Endodermal cell (in vitro differentiated cells): ENCODE measurements at places on chromosomes 4 and X.

- DNase-seq: no peak
Measured at GRCh38 chrX:39912126-39912525, 185.6 kb downstream of the BCOR start.

DNA sequence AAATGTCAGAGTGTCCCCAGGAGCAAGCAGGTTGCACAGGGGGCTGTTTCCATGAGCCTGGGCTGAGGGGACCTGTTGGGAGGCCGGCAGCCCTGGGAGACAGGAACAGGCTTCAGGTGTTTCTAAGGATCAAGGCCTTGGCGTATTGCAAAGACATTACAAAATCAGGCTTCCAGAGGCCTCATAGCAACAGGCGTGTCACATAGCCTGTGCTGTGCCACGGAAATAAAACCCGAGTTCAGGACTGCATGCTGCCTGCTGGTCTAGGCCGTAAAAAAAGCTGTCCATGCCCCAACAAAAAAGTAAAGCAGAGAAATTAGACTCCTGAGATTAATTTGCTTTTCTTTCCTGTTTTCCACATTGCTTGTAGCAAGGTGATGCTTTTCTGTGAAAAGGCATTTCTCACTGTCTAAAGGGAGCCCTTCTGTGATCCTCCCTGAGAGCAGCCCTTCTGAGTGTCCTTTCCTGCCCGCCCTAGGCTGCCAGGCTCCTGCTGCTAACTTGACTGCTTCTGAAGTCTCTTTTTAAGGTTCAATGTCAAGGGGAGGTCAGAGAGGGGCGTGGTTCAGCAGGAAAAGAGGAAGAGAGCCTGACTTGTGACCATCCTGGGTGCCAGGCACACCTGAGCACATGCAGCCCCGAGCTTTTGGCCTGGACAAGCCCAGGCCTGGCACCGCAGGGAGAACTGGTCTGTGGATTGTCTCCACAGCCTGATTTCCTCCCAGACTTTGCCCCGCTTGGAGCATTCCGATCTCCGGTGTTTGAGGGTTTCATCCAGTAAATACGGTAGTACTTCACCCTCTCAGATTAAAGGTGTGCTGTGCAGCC is 21.3 kb downstream of the SHROOM2 start:
- DNase-seq: peak; percentile 58

DNA sequence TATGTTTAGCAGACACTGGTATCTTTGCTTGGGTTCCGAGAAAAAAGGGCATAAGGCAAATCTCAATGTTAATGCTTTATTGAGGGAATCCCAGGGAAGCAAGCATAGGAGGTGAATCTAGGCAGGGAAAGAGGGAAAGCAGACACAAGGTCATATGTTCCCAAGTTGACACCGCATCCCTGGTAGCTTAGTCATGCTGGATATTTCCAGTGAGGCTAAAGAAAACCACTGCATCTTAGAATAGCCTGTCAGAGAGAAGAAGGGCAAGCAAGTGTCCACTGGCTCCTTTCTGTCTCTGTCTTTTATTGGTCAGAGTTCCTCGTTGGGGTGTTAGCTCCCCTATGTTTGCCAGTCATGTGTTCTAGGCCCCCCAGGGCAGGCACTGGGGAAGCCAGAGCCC is 104.7 kb downstream of the NKX6-1 start:
- no peak for DNase-seq

DNA sequence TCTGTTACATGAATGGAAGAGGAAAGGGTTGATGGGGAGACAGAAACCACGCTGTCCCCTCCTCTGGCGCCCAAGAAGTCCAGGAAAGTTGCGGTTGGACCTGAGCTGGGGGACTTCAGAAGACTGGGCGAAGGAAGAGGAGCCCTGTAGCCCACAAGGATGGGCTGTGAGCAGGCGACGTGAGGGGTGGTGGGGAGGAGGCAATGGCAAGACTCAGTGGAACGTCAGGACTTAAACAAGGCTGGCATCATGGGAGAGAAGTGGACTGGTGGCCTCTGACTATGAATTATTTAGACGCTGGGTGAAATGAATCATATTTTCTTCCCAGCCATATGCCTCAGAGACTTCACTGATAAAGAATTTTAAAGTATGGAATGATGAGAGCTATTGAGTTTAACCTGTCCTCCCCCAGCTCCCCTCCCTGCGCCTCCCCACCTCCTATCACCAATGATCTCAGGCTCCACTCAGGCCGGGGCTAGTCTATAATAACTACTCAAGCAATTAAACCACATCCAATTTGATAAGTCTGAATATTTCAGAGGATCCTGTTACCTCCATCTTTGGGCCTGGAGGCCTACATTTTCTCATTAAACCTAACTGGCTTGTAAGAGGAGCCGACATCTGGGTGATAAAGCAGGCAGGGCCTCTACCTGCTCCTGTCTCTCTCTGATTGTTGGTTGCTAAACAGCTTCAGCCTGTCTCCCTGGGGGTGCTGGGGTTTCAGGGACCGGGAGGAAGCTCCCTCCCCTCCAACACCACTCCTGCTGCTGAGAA is 63.6 kb downstream of the SMIM20 start:
- peak; percentile 79 for DNase-seq

- DNase-seq: no peak
Measured at GRCh38 chr4:66048861-66049260, 378.6 kb upstream of the EPHA5 start.

GRCh38 chr4:15832523-15833451 is 54.7 kb downstream of the CD38 start:
- no peak for DNase-seq

GRCh38 chrX:56221101-56221500 is 11.1 kb upstream of the KLF8 start:
- no peak for DNase-seq

DNA sequence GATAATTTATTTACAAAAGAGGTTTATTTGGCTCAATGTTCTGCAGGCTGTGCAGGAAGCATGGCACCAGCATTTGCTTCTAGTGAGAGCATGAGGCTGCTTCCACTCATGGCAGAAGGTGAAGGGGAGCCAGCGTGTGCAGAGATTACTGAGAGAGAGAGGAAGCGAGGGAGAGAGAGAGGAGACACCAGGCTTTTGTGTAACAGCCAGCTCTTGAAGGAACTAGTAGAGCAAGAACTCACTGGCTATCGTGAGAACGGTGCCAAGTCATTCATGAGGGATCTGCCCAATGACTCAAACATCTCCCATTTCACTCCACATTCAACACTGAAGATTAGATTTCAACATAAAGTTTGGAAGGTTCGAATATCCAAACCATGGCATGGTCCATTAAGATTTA is 12.7 kb downstream of the GUCY1A1 start:
- no peak for DNase-seq

DNA sequence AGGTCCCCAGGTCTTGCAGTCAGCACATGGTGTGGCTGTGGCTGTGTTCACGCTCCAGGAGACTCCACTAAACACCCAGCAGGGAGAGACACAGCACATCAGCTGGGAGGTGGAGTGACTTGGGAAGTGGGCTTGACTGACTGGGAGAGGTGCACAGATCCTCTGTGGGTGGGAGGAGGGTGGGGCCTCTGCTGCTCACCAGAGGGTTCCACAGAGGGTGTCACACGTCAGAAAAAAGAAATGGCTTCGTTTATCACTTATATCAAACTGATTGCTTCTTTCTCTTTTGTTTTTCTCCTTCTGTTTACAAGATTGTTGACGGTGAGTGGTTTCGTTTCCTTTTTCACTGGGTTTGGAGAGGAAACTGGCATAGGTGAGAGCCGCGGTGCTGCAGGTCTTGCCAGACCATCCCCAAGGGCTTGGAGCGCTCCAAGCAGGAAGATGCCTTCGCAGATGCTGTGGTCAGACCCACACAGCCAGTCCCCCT is 24.8 kb upstream of the FAM193A start:
- DNase-seq: no peak
